ENCODE measurements at places on chromosomes 2 and 18.

DNA sequence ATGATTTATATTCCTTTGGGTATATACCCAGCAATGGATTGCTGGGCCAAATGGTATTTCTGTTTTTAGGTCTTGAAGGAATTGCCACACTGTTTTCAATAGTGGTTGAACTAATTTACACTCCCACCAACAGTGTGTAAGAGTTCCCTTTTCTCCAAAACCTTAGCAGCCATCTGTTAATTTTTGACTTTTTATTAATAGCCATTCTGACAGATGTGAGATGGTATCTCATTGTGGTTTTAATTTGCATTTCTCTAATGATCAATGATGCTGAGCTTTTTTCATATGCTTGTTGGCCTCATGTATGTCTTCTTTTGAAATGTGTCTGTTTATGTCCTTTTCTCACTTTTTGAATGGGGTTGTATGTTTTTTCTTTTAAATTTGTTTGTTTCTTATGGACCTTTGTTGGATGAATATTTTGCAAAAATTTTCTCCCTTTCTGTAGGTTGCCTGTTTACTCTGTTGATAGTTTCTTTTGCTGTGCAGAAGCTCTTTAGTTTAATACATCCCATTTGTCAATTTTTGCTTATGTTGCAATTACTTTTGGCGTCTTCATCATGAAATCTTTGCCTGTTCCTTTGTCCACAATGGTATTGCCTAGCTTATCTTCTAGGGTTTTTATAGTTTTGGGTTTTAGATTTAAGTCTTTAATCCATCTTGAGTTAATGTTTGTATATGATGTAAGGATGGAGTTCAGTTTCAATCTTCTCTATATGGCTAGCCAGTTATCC, 119.7 kb upstream of the XIRP2 start:
- no peak for DNase-seq

- no peak for DNase-seq
These were observed 8.6 kb downstream of the MREG start for GRCh38 chr2:216004697-216005283.

GRCh38 chr18:47794725-47795433, 135.6 kb downstream of the SMAD2 start:
- no peak for DNase-seq

DNA sequence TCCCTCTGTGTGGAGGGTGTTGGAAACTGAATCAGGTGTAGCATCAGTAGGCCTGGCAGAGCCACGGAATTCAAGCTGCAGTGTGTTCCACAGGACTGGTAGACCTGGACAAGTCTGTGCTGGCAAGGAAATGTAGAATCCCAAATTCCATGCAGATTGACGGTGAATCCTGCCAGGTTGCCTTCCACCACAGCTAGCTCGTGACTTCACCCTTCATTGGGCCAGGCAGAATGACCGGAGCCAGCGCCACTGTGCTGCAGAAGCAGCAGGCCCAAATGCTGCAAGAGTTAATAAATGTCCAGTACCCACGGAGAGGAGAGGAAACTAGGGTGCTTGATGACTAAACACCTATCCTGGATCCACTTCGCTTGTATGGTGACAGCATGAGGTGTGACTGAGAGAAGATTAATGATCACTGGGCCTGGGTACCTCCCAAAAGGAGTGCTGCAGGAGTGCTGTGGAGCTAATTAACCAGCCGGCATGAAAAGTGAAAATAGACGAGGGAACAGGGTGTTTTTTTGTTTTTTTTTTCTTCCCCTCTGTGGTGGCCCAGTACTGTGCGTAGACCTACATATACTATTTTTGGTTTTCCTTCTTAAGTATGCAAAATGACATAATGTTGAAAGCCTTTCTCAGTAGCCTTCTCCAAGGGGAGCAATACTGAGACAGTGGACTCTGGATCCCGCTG, 122.2 kb downstream of the TANC1 start:
- no peak for DNase-seq

- DNase-seq, result no peak
These were observed 162.2 kb downstream of the ANKRD44 start for GRCh38 chr2:197148401-197148800.

GRCh38 chr2:165876712-165877111, 76.9 kb downstream of the TTC21B start:
- no peak for DNase-seq

- DNase-seq, result no peak
These were observed 88.8 kb upstream of the SNTG2 start for GRCh38 chr2:861655-862354.

GRCh38 chr2:63888490-63889402, 47.0 kb downstream of the UGP2 start:
- DNase-seq, result no peak

GRCh38 chr18:40866013-40866645, 1088.9 kb upstream of the PIK3C3 start:
- no peak for DNase-seq

- DNase-seq, result no peak
These were observed 233.7 kb upstream of the SPOPL start for GRCh38 chr2:138267902-138268254.

- no peak for DNase-seq
These were observed 92.8 kb upstream of the OTOS start for GRCh38 chr2:240232961-240233884.

DNA sequence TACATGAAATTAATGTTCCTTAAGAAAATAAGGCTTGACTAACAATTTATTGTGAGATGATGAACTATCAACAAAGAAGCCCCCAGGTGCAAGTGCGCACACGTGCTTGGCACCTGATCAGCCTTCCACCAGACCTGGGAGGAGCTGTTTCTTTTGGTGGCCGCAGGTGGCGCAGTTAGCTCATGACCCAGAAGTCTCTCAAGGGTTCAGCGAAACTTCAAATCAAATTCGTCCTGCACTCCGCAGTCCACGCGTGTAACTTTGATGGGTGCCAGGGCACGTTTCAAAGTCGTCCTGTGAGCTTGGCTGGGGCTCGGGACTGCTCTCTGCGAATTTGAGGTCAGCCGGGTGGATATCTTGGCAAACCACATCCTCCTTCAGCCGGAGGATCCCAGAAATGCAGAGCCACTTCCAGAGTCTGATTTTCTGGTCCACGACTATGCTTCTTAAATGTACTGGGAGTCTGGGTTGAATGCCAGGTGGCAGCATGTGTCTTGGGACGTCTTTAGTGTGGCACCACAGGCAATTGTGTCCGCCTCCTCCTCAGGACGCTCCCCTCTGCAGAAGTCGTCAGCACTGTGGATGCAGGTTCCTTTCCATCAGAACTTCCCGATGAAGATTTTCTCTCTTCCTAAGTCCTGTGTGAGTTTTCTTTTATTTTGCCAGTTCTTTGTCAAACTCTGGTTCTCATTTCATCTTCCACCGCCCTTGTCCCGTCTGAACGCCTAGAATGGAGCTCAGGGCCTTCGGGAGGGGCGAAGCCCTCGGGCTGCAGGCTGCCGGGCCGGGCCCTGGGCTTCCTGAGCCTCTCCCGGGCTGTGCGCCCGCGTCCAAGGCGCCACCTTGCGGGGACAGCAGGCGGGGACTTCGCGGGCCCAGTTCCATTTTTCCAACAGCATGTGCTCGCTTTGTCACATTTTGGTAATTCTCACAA, 61.3 kb upstream of the RAPGEF4 start:
- DNase-seq, result no peak

DNA sequence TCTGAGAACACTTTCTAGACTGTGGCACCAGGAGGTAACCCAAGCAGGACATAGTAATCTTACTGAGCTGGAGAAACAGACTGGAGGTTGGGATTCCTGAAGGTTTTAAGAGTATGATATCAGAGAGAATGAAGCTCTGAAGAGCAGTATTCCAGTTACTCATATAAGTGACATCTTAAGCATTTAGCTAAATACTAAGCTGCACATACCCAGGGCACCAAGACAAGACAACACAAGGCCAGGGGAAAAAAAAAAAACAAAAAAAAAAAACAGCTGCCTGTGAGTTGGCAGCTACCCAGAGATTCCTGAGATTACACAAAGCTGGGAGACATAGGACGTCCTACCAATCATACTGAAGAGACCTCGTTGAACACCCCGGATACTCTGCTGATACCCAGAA, 175.8 kb downstream of the SRBD1 start:
- no peak for DNase-seq

- no peak for DNase-seq
These were observed 73.0 kb downstream of the ACTR3 start for GRCh38 chr2:113962692-113963480.

GRCh38 chr2:196341277-196341841, 170.0 kb upstream of the STK17B start:
- DNase-seq, result no peak

DNA sequence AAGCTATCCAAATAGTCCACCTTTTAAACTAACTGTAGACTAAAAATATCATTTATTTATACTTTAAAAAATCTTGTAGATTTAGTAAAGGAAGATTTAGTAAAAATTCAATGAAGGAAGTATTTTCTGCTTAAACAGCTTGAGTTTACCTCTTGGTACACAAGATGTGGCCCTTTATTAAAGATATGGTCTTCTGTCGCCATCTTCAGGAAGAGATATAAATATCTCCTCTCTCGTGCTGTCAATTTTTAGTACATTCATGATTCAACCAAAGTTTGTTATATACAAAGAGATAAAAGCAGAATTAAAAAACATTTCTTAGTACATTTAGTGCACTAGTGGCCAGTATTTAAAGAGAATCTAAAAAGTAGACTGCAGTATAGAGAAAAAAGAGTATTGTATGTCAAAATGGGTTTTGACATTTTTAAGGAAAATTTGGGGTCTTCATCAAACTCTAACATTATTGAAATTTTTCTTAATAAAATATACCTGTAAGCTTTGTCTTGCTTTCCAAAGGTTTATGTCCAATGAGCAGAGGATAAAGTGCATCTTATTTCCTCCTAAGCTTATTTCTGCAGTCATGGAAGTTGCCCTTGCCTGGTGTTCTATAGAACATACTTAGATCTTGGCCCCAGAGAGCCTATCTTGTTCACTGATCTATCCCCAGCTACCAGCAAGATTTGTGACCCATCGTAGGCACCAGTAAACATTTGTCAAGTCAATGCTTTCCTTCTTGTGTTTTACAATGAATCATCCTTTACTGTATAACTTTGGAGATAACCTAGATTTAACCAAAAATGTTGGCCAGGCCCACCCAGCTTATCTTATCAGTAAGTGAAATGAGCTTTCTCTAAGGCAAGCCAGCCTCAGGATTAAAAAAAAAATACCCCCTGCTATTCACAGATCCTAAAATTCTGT, 18.5 kb upstream of the EML6 start:
- DNase-seq, result no peak

GRCh38 chr2:228318218-228318617, 136.7 kb upstream of the SPHKAP start:
- no peak for DNase-seq

DNA sequence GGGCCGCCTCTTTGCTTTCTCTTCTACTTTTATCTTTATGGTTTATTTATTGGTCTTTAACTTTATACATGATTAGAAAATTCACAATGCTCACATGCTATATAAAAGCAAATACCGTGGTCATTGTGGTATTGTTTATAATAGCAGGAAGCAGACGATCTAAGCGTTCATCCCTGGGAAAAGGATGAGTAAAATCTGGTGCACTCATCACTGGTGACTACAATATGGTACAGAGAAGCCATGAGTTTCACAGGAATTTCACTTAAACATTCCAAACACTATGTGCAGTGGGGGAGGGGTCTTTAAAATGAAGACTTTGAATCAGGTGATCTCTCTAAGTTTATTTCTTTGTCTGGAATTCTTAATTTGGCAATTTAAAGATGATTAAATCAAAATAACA, 97.9 kb downstream of the SCN3A start:
- DNase-seq, result no peak

- no peak for DNase-seq
These were observed 16.8 kb upstream of the ALLC start for GRCh38 chr2:3641181-3641580.

- no peak for DNase-seq
These were observed 73.7 kb downstream of the NCAPH start for GRCh38 chr2:96409081-96409819.

GRCh38 chr18:46856973-46857372, 60.3 kb downstream of the PIAS2 start:
- no peak for DNase-seq

GRCh38 chr2:232023426-232023825, 61.9 kb downstream of the DIS3L2 start:
- DNase-seq, result no peak

GRCh38 chr18:38526922-38527321, 961.3 kb upstream of the CELF4 start:
- no peak for DNase-seq

DNA sequence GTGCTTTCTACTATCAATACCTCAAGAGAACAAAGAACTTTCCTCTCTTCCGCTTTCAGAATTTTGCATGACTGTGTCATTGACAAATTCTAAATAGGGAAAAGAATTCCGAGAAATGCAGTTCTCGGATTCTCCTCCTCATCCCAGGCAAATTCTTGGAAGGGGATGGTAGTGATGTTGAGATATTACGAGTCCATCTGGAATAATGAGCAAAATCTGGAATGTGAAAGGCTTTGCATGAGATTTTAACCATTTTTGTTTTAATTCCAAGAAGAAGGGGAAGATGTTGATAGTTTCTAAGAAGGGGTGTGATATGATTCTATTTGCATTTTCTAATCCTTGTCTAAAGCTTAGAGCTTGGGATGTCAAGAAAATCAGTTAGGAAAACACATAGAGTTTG, 127.1 kb upstream of the DOCK10 start:
- DNase-seq, result no peak

GRCh38 chr2:63591566-63592175, 2.9 kb downstream of the MDH1 start:
- DNase-seq, result no peak

- DNase-seq, result no peak
These were observed 100.8 kb downstream of the CCDC141 start for GRCh38 chr2:178949151-178949550.

DNA sequence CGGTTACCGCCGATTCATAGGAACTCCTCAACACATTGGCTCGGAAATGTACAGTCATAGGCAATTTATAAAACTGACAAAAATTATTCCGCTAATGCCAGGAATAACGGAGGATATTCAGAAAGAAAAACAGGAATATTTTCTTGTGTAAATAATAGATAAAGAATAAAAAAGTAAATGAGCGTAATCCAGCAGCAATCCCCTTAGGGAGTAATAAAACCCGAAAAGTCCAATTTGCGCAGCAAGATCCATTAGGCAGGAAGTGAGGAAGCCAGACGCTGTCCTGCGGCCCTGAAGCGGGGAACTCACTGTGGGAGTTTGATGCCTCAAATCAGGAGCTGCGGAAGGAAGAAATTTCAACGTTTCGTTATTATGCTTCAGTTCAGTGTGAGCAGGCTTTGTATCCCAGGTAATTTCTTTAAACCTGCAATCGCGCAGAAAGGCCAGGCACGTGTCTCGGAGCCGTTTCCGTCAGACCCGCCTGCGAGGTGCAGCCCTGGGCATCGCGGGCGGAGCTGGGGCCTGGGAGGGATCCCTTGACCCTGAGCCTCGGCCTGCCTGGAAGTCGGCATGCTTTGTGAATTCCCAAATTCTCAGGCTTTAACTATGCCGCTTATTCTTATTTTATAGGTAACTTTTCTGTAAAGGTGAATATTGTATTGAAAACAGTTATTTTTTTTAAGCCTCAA, 180.9 kb upstream of the ALKAL2 start:
- no peak for DNase-seq

- DNase-seq, result no peak
These were observed 106.2 kb downstream of the KCNF1 start for GRCh38 chr2:11017921-11018320.
